Activated CD4-positive, alpha-beta T cell treated with anti-CD3 and anti-CD28 coated beads for 24 hours (primary cell): ENCODE measurements at places on chromosomes 6 and 20.

GRCh38 chr6:135358985-135359384, 138.6 kb downstream of the AHI1 start:
- DNase-seq: no peak

GRCh38 chr6:11206576-11206975, 25.9 kb downstream of the NEDD9 start:
- no peak for DNase-seq

- no peak for DNase-seq
These were observed 54.1 kb upstream of the PDE7B start for GRCh38 chr6:135797361-135797760.

DNA sequence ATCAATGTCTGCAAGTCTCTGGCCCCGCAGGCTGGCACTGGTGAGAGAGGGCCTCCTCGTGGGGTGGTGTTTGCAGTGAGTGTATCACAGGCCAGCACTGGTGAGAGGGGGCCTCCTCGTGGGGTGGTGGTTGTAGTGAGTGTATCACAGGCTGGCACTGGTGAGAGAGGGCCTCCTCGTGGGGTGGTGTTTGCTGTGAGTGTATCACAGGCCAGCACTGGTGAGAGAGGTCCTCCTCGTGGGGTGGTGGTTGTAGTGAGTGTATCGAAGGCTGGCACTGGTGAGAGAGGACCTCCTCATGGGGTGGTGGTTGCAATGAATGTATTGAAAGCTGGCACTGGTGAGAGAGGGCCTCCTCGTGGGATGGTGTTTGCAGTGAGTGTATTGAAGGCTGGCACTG, 53.3 kb upstream of the SLC22A1 start:
- no peak for DNase-seq

- no peak for DNase-seq
These were observed 43.5 kb downstream of the ANKRD60 start for GRCh38 chr20:58184984-58185383.

- DNase-seq: no peak
These were observed 17.7 kb downstream of the TPBG start for GRCh38 chr6:82381278-82381677.

GRCh38 chr6:33903579-33903978, 99.8 kb upstream of the MLN start:
- DNase-seq: no peak

DNA sequence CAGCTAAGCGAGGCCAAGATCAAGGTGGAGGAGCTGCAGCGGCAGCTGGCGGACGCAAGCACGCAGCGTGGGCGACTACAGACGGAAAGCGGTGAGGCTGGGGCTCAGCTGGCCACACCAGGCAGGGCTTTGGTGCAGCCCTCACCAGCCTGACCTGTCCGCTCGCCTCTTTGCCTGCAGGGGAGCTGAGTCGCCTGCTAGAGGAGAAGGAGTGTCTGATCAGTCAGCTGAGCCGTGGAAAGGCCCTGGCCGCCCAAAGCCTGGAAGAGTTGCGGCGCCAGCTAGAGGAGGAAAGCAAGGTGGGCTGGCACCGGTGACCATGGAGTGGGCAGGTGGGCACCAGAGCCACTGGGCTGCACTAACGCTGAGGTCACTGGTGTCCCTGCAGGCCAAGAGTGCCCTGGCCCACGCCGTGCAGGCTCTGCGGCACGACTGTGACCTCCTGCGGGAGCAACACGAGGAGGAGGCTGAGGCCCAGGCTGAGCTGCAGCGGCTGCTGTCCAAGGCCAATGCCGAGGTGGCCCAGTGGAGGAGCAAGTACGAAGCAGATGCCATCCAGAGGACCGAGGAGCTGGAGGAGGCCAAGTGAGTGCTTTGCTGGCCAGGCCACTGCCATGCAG, 42.8 kb downstream of the MYH7B start:
- DNase-seq: no peak

DNA sequence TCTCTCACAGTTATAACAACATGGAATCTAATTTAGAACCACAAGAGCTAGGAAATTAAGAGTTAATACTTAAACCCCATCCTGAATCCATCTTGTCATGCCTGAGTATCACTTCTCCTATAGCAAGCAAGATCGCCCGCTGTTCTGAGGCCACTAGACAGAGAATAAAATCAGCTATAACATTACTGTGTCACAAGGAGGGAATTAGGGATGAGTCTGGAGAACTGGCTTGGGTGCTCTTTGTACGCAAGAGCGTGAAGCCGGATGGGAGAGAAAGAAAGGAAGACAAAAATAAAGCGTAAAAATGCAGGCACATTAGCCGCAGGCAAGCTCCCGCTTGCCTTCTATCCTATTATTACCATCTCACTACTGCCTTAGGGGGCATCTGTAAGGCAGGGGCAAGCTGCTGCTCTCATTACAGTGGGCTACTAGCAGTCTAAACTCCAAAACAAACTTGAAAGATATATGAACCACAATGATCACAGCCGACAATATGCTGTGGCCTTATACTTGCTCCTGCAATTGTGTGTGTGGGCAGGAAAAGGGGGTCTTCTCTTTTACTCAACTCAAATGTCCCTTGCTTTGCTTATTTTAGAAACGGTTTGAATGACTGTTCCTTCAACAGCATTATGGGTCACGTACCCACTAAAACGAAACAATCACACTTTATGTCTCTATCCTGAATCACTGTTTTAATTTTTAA, 81.9 kb downstream of the GJA10 start:
- DNase-seq: no peak

- no peak for DNase-seq
These were observed 7.6 kb downstream of the CSNK2A1 start for GRCh38 chr20:535958-536357.

DNA sequence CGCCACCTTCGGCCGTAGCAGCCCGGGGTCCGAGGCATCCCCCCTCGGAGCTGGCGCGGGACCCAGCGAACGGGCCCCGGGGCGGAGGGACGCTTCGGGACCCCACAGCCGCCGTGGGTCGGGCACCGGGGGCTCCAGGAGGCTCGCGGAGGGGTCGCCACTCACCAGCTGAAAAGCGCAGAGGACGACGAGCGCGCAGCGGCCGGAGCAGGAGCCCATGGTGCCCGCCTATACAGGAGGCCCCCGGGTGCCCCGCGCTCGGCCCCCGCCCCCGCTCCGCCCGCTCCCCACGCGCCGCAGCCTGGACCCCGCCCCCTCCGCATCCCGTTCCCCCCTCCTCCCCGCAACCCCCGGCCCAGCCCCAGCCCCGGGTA, at the start of gene NKAIN4:
TSS of gene NKAIN4 (minus strand) at position 232 of the 374 bp plus-strand sequence. CDS start at position 219, 13 bp downstream.
- DNase-seq: no peak

DNA sequence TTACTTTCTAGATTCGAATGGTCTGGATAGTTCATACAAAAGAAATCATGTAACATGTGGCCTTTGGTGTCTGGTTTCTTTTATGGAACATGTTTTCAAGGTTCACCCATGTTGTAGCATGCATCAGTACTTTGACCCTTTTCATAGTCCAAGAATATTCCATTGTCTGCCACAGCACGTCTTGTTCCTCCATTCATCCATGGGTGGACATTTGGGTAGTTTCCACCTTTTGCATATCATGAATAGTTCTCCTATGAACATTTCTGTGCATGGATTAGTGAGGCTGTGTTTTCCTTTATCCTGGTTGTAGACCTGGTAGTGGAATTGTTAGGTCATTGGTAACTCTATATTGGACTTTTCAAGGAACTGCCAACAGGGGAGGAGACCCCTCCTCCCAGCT, 31.7 kb downstream of the GSTA3 start:
- no peak for DNase-seq

DNA sequence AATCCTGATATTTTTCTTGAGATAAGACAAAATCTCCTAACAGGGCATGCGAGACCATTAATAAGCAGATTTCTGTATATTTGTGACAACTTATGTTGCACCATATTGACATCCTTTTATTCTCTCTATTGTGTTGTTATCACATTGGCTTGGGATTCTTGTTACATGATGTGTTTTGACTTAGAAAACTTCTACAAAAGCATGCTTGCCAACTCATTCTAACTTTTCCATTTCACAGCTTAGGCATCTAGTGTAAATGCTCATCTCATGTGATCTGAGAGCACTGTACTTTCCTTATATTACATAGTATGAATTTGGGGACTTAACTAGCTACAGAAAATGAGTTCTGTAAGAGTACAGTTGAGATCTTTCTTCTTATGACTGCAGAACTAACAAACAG, 1040.7 kb upstream of the ADGRB3 start:
- no peak for DNase-seq

DNA sequence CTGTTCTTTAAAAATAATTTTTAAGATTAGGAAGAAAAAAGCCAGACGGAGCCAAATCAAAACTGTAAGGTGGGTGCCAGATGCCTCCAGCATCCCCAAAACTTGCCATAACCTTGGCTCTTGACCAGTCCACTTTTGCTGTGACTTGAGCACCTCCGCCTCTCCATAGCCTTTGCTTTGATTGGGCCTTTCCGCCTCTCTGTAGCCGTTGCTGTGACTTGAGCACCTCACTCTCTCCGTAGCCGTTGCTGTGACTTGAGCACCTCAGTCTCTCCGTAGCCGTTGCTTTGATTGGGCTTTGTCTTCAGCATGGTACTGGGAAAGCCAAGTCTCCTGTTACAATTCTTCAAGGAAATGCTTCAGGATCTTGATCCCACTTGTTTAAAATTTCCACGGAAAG, 73.0 kb downstream of the YTHDF1 start:
- no peak for DNase-seq

GRCh38 chr6:5167501-5167900, 82.4 kb downstream of the PPP1R3G start:
- DNase-seq: no peak

- DNase-seq: no peak
These were observed 88.3 kb upstream of the PAK5 start for GRCh38 chr20:9927224-9927623.

DNA sequence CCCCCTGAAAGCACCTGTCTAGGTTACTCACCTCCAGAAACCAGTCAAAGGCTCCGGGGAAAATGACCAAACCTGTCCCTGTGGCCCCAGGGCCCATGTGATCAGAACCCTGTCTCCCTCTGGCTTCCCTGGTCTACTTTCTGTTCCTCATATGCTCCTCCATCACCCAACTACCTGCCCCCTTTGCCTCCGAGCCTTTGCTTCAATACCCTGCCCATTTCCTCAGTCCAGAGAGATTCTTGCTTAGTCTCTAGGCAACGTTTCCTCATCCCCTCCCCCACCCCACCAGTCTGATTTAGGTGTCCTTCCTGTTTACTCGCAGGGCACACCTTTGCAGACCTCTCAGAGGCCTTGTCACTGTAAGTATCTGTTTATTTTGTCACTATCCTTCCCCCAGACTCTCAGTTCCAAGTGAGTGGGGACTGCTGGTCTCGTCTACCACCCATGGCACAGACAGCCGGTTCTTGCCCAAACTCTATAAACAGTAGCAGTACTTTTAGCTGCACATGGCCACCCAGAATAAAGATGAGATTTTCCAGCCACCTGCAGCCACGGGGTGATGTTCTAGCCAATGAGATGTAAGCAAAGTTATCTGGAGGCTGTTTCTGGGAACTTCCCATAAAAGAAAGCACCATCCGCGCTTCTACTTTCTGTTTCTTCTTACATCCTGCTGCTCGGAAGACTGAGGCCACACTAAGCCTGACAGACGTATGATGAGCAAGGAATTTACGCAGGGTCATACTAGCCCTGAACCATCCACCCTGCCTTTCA, 13.3 kb downstream of the ELOVL5 start:
- peak; percentile 45 for DNase-seq

DNA sequence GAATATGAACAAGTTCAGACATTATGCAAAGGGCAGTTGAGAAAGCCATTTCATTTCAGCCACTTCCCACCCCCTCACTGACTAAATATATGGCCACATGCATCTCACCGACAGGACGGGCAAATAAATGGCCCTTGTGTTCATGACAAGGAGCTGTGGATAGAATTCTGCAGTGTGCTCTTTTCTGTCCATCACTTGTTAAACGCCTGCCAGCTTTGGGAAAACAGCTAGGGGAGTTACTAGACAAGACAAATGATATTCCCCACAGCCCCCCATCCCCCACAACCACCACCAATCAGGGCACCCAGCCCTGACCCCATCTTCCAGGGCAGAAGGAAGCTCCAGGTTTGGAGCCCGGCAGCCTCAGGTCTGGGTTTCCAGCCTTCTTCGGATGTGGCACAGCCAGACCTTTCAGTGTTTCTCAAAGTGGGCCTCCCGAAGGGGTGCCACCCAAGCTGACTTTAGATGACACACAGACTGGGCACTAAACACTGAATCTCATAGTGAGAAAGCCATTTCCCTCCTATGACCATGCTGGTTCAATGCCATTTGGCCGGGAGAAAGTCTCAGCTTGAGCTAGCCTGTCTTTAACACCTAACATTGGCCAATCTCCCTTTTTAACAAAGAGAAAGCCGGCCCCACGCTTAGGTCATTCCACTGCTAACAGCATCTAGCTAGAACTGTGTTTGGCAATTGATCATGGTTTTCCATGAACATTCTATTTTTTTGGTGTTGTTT, 4.0 kb upstream of the RIPOR3 start:
- DNase-seq: no peak

GRCh38 chr6:127937747-127938146, 36.9 kb upstream of the THEMIS start:
- DNase-seq: no peak

- no peak for DNase-seq
These were observed 46.7 kb upstream of the MOCS1 start for GRCh38 chr6:39980839-39981580.

GRCh38 chr20:50584687-50585086, 74.5 kb downstream of the PTPN1 start:
- DNase-seq: no peak

- no peak for DNase-seq
These were observed 122.0 kb downstream of the HTR1B start for GRCh38 chr6:77341058-77341986.

DNA sequence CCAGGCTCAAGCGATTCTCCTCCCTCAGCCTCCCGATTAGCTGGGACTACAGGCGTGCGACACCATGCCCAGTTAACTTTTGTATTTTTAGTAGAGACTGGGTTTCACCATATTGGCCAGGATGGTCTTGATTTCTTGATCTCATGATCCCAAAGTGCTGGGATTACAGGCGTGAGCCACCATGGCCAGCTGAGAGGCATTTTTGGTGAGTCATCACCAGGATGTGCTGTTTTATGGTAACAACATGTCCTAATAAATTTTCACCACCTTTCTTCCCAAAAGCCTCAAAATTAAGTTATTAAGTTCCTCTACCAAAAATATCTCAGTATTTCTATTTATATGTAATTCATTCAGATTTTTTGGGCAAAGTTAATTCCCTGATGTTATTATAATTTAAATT, 53.5 kb downstream of the COL21A1 start:
- DNase-seq: no peak

DNA sequence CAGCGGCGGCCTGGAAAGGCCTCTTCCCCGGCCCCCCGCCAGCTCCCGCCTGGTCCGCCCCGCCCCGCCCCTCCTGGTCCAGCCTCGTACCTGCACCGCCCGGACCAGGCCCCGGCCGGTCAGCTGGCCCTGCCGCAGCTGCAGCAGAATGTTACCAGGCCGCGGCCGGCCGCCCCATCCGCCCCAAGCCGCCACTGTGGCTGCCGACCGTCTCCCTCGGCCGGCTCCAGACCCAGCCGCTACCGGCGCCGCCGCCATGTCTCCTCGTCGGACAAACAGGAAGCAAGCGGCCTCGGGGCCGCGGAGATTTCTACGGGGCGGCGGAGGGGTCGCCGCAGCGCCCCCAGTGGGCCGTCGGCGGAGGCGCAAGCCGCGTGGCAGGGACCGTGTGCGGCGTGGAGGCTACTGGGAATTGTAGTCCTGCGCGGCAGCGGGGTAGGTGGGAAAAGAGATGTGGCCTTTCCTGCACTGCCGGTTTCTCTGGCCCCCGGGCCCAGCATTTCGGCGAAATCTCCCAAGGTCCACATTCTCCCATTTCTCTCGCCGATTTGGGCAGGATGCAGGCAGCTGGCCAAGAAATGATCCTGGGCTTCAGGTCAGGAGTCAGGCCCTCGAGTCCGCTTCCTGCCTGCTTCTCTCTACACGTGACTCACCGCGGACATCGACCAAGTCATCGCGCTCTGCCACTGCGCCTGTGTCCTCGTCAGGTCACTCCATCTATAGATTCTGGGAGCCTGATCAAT, at the start of gene TRPC4AP:
TSS of gene TRPC4AP (minus strand) at position 284 of the 743 bp plus-strand sequence. CDS start at position 258, 26 bp downstream.
- DNase-seq: peak; percentile 79
